K562 (cell line): ENCODE measurements at places on chromosomes 13 and 19. TPM values are rescaled to one million over a fixed set of nuclear protein-coding genes. Genes with fewer than 3 reads are reported as not detected.

The ZNF470 gene
- not detected in 2 replicates for total RNA-seq

The ADAMTS10 gene
- 0.29 and 1.2 TPM in 2 replicates for total RNA-seq

The GAS6 gene
- 9.6 and 9.7 TPM in 2 replicates for total RNA-seq

DNA sequence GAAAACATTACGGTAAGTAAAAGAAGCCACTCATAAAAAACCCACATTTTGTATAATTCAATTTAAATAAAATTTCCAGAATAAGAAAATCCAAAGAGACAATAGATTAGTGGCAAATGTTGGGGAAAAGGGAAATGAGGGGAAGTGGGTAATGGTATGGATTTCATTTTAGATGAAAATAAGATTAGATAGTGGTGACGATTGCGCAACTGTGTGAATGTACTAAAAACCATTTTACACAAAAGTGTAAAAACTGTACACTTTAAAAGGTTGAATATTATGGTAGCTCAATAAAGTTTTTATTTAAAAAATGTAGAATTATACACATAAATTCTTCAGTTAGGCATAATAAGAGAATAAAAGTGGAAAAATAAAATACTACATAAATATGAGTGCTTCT is 3.7 kb downstream of the MBD3L1 start:
- no peak overlapping the region for H3K27ac ChIP-seq
- no peaks in the 10 kb centered on the region for H3K36me3 ChIP-seq
- DNase-seq, result no peak

DNA sequence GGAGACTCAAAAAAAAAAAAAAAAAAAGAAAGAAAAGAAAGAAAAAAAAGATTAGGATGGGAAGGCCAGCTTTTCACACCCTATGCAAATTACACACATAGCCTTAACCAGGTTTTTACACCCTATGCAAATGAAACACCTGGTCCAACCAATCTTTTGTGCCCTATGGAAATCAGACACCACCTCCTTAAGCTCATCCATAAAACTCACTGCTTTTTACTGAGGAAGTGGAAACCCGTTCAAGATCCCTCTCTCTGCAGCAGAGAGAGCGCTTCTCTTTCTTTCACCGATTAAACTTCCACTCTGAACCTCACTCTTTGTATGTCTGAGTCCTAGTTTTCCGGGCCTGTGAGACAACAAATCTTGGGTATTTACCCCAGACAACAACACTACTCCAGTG is 25.3 kb upstream of the HOMER3 start:
- H3K36me3 ChIP-seq, result no peaks in the 10 kb centered on the region
- H3K4me1 ChIP-seq, result no peaks in the 10 kb centered on the region; the same call in 2 of the 3 replicates
- H3K4me3 ChIP-seq, result no peak overlapping the region

DNA sequence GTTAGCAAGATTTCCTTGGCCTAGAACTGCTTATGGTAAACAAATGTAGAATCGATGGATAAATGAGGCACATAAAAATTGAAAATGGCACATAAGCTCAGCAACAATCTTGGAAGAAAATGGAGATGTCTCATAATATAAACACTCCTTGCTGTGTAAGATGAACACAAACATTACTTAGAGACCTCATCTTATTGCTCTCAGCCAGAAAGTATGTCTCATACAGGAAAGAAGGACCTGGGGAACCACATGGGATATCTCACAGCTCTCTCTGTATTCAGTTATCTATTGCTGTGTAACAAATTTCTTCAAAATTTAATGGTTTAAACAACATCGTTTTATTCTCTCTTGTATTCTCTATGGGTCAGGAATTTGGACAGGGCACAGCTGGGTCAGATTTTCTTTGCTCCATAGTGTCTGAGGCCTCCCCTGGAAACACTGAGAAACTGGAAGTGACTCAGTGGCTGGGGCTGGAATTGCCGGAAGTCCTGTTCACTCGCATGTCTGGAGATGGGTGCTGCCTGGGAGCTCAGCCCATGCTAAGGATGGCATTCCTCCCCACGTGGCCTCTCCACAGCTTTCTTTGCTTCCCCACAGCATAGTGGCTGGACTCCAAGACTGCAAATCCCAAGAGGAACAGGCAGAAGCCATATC is 105.1 kb downstream of the NUFIP1 start:
- no peak for DNase-seq
- H3K27ac ChIP-seq, result no peak overlapping the region
- H3K27me3 ChIP-seq, result peaks cover 10% of the 10 kb centered on the region; the same call in 1 of the 2 replicates
- no peaks in the 10 kb centered on the region for H3K4me1 ChIP-seq
- H3K4me3 ChIP-seq, result no peak overlapping the region
- H3K36me3 ChIP-seq, result no peaks in the 10 kb centered on the region

- H3K27me3 ChIP-seq, result peaks cover 2% of the 10 kb centered on the region; the same call in 2 of the 3 replicates
- H3K4me3 ChIP-seq, result no peak overlapping the region
- no peaks in the 10 kb centered on the region for H3K36me3 ChIP-seq
- no peak overlapping the region for H3K27ac ChIP-seq
- H3K4me1 ChIP-seq, result peaks cover 10% of the 10 kb centered on the region
Observed at GRCh38 chr13:27536361-27537101, 83.8 kb downstream of the LNX2 start.
